Jurkat, Clone E6-1 (cell line): ENCODE measurements at places on chromosomes 6 and 20.

- DNase-seq, result no peak
Observed at GRCh38 chr6:21616005-21616404, 22.5 kb downstream of the SOX4 start.

- no peak for DNase-seq
Observed at GRCh38 chr20:36214684-36215256, 21.5 kb upstream of the AAR2 start.

DNA sequence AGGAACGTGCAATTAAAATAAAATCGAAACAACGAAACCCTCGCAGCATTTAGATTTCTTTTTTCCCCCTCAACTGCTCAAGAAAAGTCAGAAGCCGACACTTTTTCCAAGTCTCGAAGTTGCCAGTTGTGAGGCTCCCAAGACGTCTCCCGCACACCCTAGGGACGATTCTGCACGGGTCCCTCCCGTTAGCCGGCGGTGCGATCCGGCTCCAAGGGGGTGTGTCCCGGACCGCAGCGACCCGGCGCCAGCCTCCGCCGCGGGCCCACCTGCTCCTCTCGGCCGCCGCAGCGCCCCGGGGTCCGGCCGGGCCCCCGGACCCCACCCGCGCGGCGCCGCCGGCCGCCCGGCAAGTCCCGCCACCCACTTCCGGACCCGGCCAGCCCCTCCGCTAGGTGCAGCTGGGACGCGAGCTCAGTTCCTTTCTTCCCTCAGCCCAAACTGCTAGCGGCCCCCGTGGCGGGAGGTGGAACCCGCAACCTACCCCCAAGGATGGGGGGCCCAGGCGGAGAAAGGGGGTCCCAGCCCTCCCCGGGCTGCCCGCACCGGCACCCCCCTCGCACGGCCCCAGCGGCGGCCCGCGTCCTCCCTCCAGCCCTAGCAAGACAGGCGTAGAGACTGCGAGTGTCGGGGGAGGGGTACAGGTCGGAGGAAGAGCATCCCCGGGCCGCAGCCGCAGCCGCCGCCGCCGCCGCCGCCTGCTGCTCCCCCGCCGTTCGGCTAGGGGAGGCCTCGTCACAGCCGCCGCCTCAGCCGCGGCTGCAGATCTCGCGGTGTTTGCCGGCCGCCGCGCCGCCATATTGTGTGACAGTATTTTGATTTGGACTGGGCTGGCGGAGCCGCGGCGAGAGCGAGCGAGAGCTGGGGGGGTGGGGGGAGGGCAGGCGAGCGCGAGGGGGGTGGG is 520 bp upstream of the TAB2 start:
- peak; percentile 74 for DNase-seq

GRCh38 chr20:56872620-56873458 is 243.7 kb downstream of the TFAP2C start:
- DNase-seq, result no peak

GRCh38 chr20:33944914-33945313 is 48.8 kb upstream of the RALY start:
- DNase-seq, result no peak

- DNase-seq, result peak; percentile 10
Observed at GRCh38 chr6:2396042-2396657, 150.7 kb upstream of the GMDS start.

DNA sequence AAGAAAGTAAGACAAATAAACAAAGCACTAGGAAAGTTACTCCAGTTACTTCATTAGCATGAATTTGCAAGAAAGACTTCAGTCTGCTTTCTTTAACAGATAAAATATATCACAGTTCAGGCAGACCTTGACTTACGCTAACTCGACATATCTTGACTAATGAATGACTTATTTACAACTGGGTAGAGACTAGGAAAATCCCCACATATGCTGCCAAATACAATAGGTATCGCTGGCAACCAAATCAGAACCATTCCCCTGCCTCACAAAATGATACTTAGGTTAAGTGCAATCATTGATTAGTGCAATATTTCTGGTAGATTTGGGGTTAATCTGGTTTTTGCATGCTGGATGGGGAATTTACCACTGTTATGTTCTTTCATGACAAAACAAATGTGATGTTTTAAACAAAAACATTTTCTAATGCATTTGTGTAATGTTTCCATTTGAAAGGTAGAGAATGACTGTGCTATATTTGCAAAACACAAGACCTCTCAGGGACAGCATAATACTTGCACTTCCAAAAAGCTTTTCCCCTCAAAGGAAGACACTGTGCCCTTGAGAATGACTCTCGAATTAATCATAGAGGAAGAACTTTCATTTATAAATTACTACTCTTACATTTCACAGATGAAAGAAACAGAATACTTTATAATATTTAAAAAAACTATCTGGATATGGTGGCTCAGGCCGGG is 101.6 kb downstream of the PRKN start:
- no peak for DNase-seq

DNA sequence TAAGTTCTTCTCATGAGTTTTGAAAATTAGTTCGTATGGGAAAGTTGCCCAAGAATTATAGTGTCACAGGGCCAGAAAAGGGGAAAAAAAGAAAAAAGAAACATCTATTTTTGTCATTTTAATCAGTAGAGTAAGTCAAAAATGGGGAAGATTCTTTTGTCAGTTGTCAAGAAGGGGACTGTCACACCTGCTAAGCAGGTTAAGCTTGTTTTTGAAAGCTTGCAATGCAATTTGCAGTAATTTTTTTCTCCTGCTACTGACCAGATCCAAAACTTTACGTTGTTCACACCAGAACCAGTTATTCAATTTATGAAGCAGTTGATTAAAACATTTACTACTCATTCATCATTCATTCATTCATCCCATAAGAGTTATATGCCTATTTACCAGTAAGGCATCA is 171.4 kb downstream of the SOX4 start:
- DNase-seq, result no peak

GRCh38 chr20:45946149-45946970 is 11.9 kb downstream of the PCIF1 start:
- DNase-seq, result no peak

- DNase-seq, result no peak
Observed at GRCh38 chr6:150323205-150323604, 45.6 kb upstream of the IYD start.

- no peak for DNase-seq
Observed at GRCh38 chr20:3248167-3248992, 9.4 kb upstream of the SLC4A11 start.
